K562 (cell line): ENCODE measurements at places on chromosomes 2 and 18.

- H3K27me3 ChIP-seq, result peaks cover 32% of the 10 kb centered on the region
- H3K4me1 ChIP-seq, result peaks cover 5% of the 10 kb centered on the region
- no peak overlapping the region for H3K27ac ChIP-seq
Observed at GRCh38 chr2:120517751-120518469, 172.0 kb downstream of the INHBB start.

- H3K27ac ChIP-seq, result no peak overlapping the region
- no peak overlapping the region for H3K4me3 ChIP-seq
Observed at GRCh38 chr18:9175115-9175514, 38.5 kb downstream of the ANKRD12 start.

- DNase-seq, result no peak
- H3K4me1 ChIP-seq, result no peaks in the 10 kb centered on the region
- no peaks in the 10 kb centered on the region for H3K27me3 ChIP-seq
- H3K4me3 ChIP-seq, result no peak overlapping the region
- H3K27ac ChIP-seq, result no peak overlapping the region
- no peaks in the 10 kb centered on the region for H3K36me3 ChIP-seq
Observed at GRCh38 chr2:224910574-224910925, 131.7 kb downstream of the DOCK10 start.

GRCh38 chr2:165390875-165391274, 78.6 kb upstream of the CSRNP3 start:
- no peak for DNase-seq
- H3K27me3 ChIP-seq, result no peaks in the 10 kb centered on the region
- H3K36me3 ChIP-seq, result no peaks in the 10 kb centered on the region
- no peaks in the 10 kb centered on the region for H3K4me1 ChIP-seq
- H3K27ac ChIP-seq, result no peak overlapping the region
- H3K4me3 ChIP-seq, result no peak overlapping the region

DNA sequence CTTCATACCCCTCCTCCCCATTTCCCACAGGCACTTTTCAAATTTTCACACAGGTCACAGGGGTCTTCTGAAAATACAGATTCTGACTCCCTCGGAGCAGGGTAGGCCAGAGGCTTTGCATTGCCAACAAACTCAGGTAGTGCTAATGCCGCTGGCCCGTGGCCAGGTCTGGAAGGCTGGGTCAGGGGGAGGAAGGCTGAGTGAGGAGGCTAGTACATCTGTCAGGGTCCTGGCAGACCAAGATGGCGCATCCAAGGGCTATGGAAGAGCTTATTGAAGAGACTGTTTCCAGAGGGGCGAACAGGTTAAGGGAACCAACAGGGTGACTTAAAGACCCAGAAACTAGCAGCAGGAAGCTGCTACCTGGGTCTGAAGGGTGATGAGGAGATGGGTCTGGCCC, 336.7 kb upstream of the ID2 start:
- no peak overlapping the region for H3K4me3 ChIP-seq
- H3K27ac ChIP-seq, result no peak overlapping the region
- DNase-seq, result no peak
- H3K36me3 ChIP-seq, result no peaks in the 10 kb centered on the region

- H3K27me3 ChIP-seq, result no peaks in the 10 kb centered on the region
- DNase-seq, result no peak
- H3K27ac ChIP-seq, result no peak overlapping the region
- H3K4me3 ChIP-seq, result no peak overlapping the region
Observed at GRCh38 chr2:226746196-226746800, 53.3 kb downstream of the IRS1 start.

GRCh38 chr18:74604774-74605173, 7.1 kb downstream of the ZNF407 start:
- no peak overlapping the region for H3K27ac ChIP-seq
- no peaks in the 10 kb centered on the region for H3K27me3 ChIP-seq
- H3K4me1 ChIP-seq, result no peaks in the 10 kb centered on the region
- no peak for DNase-seq

- H3K36me3 ChIP-seq, result no peaks in the 10 kb centered on the region; the same call in 2 of the 3 replicates
- H3K4me1 ChIP-seq, result peaks cover 19% of the 10 kb centered on the region
- H3K27ac ChIP-seq, result peak overlapping the region; percentile 89; the same call in 1 of the 3 replicates
- H3K27me3 ChIP-seq, result no peaks in the 10 kb centered on the region
- DNase-seq, result no peak
- no peak overlapping the region for H3K4me3 ChIP-seq
Observed at GRCh38 chr2:65357095-65357958, 75.1 kb downstream of the SPRED2 start.

DNA sequence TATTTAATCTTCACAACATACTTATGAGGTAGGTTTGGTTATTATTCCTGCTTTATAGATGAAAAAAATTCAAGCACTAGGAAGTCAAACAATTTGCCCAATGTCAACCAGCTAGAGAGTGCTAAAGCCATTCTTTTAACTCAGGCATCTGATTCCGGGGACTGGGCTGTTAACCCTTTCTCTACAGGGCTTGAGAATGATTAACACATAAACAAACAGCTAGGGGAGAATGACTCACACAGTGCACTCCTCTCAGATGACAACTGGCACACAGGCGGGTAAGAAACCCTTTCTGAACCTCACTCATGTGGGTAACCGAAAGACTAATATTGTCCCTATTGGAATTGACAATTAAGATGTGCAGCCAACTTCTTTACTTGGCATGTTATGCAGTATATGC, 86.3 kb upstream of the FSHR start:
- H3K27ac ChIP-seq, result no peak overlapping the region
- DNase-seq, result no peak
- no peaks in the 10 kb centered on the region for H3K36me3 ChIP-seq
- no peaks in the 10 kb centered on the region for H3K4me1 ChIP-seq
- no peak overlapping the region for H3K4me3 ChIP-seq
- H3K27me3 ChIP-seq, result no peaks in the 10 kb centered on the region

DNA sequence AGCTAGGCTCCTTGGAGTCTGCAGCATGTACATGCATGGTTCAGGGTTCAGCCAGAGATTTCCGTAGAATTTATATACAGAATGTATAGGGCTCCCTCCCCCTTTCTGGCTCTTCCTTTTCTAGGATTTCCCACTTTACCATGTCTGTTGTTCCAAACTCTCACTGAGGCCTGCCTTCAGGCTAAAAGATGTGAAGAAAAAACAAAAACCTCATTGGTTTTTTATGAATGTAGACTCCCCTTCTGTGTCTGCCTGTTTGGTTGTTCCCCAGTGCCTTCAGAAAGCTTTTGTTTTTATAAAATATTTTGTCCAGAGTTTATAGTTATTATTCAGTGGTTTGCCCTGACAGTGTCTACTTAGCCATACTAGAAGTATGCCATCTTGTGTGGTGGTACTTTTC, 3.6 kb downstream of the NDUFV2 start:
- peak overlapping the region; percentile 51 for H3K4me3 ChIP-seq
- H3K27ac ChIP-seq, result peak overlapping the region; percentile 4; the same call in 1 of the 3 replicates
- H3K27me3 ChIP-seq, result no peaks in the 10 kb centered on the region
- peaks cover 71% of the 10 kb centered on the region for H3K36me3 ChIP-seq
- peaks cover 6% of the 10 kb centered on the region for H3K4me1 ChIP-seq

DNA sequence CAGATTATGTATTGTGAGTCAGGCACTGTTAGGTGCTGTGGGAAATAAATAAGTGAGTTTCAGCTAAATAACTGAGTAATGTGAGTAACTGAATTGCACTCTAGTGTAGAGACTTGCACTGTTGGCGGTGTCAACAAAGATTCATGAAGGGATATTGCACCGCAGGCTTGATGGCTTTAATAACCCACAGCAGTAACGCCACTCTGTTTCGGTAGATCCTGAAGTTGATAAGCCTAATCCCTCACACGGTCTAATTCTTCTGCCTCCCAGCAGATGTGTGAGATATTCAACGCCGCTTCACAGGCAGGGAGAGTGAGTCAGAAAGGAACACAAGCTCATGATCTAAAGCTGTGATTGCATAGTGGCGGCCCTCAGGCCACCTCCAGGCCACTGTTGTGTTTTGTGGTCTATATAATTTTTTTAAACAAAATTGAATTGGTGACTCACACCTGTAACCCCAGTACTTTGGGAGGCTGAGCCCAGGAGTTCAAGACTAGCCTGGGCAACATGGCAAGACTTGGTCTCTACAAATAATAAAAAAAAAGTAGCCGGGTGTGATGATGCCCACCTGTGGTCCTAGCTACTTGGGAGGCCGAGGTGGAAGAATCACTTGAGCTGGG, 94.3 kb downstream of the LIPG start:
- DNase-seq, result no peak
- no peak overlapping the region for H3K4me3 ChIP-seq
- no peaks in the 10 kb centered on the region for H3K36me3 ChIP-seq
- no peaks in the 10 kb centered on the region for H3K4me1 ChIP-seq
- H3K27me3 ChIP-seq, result peaks cover 26% of the 10 kb centered on the region

DNA sequence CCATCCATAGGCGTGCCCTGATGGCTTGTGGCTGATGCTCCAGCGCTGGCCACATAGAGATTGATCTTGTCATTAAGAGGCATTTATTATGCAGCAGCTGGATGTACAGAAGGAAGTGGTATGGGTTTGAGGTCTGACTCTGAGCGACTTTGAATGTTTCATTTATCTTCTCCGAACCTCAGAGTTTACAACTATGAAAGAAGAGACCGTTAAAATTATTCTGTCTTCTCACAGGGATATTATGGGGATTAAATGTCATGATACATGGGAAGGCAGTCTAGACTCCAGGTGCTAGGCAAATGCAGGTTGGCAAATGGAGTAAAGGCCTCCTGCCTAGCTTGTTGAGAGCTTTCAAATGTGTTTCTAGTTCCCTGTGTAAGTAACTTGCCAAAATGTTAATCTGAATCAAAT, 30.3 kb downstream of the MOGAT1 start:
- no peaks in the 10 kb centered on the region; the same call in 1 of the 2 replicates for H3K27me3 ChIP-seq
- no peak for DNase-seq
- H3K4me1 ChIP-seq, result no peaks in the 10 kb centered on the region
- no peak overlapping the region for H3K4me3 ChIP-seq
- H3K36me3 ChIP-seq, result no peaks in the 10 kb centered on the region

DNA sequence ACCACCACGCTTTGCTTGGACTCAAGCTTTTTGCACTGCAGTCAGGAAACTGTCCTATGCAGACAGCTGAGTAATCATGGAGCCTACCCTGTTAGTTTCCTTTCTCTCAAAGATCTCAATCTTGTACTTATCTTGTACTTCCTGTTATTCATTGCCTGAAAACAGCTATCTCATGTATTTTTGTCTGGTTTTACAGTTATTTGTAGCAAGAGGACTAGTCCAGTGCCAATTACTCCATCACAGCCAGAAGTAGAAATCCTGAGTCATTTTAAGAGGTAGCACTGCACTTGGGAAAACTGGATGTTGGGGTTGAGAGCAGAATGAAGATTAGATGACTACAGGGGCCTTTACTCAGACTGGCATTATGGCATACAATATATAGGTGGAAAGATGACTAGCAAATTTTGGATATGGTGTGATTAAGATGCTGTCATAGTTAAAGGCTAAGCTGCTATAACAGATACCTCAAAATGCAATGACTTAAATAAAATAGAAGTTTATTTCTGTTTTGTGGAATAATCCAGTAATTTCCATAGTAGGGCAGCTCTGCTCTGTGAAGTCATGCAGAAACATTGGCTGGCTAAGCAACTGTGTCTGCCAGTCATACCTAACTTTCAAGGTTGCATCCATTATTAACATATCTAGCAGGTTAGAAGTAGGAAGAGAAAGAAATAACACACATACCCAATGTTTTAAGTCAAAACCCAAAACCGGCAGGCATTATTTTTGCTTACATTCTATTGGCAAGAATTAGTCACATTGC, 21.1 kb upstream of the CHMP3 start:
- H3K4me3 ChIP-seq, result no peak overlapping the region
- peak overlapping the region; percentile 51 for H3K27ac ChIP-seq
- H3K27me3 ChIP-seq, result no peaks in the 10 kb centered on the region
- H3K36me3 ChIP-seq, result no peaks in the 10 kb centered on the region
- DNase-seq, result peak; percentile 22
- no peaks in the 10 kb centered on the region for H3K4me1 ChIP-seq
